ENCODE measurements at places on chromosomes 11 and 22.
A peak's percentile ranks its signal among the peaks of the same experiment; 100 is the strongest.

DNA sequence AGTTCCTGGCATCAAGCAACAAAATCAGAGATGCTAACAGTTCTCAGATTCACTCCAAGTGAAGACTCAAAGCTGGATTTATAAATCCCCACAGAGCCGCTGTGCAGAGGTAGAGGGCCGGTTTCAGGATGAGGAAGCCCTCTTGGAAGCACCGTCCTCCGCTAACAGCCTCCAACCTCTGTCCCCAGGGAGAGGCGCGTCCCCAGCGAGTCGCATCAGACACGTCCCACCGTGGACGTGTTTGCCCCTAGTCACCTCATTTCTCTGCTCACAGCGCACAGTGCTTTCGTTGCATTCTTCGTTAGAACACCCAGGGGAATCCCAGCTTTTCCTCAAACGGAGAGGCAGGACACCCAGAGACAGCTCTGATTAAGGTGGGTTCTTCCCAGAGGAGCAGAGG is 642.9 kb downstream of the BRD1 start:
- no peak for DNase-seq

GRCh38 chr11:86486261-86487030 is 111.8 kb downstream of the CCDC81 start:
- peak; percentile 54 for DNase-seq

DNA sequence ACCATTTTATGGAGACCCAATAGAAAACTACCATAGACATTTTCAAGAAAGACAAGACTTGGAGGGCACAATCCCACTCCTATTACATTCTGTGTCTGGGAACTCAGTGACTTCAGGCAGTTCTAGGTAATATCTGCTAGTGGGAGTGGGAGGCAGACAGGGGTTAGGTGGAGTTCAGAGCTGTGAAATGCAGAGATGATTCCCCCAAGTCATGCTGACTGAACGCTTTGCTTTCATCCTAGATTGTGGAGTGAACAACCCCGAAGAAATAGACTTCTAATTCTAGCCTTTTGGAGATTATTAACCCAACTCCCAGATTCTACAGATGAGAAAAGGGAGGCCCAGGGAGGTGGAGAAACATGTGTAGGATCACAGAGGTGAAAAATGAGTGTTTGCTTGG is 437.8 kb upstream of the CADM1 start:
- no peak for DNase-seq

GRCh38 chr11:45053736-45054446 is 92.5 kb upstream of the PRDM11 start:
- DNase-seq, result no peak

- no peak for DNase-seq
These were observed 78.3 kb downstream of the MICAL2 start for GRCh38 chr11:12188548-12189317.

GRCh38 chr11:112723676-112724495 is 237.3 kb upstream of the NCAM1 start:
- DNase-seq, result no peak

GRCh38 chr11:130102301-130103249 is 32.9 kb downstream of the APLP2 start:
- no peak for DNase-seq

GRCh38 chr22:49450498-49450897 is 377.2 kb downstream of the BRD1 start:
- no peak for DNase-seq

DNA sequence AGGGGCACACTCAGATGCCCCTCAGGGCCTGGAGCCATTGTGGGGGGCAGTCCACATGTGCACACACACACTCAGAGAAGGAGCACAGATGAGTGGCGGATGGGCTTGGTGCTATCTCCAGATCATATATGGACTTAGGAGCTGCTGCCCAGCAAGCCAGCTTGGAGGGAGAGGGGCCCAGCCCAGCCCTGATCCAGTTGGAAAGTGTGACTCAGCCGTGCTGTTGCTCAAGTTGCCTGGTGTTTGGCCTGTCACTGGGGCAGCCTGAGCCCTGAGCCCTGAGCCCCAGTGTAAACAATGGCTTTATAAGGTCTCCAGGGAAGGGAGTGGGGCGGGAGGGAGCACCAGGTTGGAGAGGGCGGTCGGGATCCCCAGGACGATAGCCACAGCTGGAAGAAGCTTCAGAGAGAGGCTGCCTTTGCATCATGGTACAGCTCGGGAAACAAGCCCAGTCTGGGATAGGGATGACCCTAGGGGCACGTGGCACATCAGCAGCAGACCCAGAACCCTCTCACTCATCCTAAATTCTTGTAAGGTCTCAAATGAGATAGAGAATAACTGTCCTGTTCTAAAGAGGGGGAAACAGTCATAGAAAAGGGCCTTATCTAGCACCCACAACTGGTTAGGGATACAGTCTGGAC is 4.8 kb downstream of the SELENOM start:
- DNase-seq, result no peak

- no peak for DNase-seq
These were observed 176.2 kb downstream of the BUD13 start for GRCh38 chr11:116596346-116597260.

- peak; percentile 89 for DNase-seq
These were observed 19.3 kb downstream of the SCARF2 start for GRCh38 chr22:20418211-20418788.

DNA sequence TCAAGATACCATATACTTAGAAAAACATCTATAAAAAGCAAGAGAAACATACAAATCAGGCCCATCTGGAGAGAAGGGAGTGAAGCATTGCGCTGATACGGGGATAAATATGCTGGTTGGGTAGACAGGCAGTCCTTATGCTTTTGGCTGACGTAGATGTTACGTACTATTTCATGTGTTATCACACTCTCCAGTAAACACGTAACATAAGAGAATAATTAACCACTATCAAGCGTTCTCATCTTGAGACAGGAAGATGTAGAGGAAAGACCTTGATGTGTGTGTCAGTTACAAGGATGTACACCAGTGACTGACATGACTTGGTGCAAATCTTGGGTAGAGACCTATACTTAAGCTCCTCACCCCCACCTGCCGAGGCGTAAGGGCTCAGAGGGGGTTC is 86.7 kb upstream of the PRODH start:
- no peak for DNase-seq

DNA sequence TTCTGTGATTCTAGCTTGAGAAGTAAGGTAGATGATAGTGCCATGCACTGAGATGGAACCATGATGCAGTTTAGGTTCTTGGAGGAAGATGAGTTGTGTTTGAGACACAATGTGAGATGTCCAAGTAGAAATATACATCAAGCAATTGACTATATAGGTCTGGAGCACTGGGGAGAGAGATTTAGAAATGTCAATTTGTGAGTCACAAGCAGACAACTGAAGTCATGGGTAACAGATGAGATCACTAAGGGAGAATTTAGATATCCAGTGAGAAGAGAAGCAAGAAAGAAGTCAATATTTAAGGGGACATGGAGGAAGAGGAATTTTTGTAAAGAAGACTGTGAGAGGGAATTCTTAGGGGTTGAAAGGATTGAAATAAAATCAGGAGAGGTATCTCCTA is 65.1 kb upstream of the RRAS2 start:
- DNase-seq, result no peak

GRCh38 chr11:31798057-31798553 is 13.0 kb downstream of the PAX6 start:
- no peak for DNase-seq

- no peak for DNase-seq
These were observed 21.0 kb upstream of the RAB30 start for GRCh38 chr11:83092488-83093384.

DNA sequence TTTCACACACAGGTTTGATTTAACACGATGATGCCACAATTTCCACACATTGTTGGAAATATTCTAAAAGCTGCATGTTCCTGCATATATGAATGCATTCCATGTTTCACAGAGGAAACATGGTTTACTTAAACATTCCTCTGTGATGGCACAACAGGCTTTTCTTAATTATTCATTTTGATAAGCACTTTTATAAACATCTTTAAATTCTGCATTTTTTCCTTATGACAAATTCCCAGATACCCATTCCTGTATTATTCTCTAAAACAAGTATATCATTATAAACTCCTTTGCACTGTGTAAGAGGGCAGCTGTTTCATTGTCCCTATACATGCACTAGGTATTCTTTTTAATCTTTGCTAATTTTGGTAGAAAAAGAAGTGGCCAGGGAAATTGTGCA is 532.3 kb downstream of the SOX6 start:
- DNase-seq, result no peak

- DNase-seq, result no peak
These were observed 19.9 kb downstream of the MMP10 start for GRCh38 chr11:102760344-102761035.

- no peak for DNase-seq
These were observed 149.6 kb upstream of the OPCML start for GRCh38 chr11:133681901-133682300.

DNA sequence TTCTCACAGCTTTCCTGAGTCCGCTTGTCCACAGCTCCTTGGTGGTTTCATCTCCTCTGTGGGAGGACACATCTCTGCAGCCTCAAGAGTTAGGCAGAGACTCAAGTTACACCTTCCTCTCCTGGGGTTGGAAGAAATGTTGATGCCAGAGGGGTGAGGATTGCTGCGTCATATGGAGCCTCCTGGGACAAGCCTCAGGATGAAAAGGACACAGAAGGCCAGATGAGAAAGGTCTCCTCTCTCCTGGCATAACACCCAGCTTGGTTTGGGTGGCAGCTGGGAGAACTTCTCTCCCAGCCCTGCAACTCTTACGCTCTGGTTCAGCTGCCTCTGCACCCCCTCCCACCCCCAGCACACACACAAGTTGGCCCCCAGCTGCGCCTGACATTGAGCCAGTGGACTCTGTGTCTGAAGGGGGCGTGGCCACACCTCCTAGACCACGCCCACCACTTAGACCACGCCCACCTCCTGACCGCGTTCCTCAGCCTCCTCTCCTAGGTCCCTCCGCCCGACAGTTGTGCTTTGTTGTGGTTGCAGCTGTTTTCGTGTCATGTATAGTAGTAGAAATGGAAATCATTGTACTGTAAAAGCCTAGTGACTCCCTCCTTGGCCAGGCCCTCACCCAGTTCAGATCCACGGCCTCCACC is 11.7 kb downstream of the RASD2 start:
- peak; percentile 90 for DNase-seq

GRCh38 chr11:11025087-11025486 is 167.2 kb upstream of the ZBED5 start:
- DNase-seq, result no peak

GRCh38 chr11:34250732-34251588 is 106.8 kb downstream of the ABTB2 start:
- peak; percentile 78 for DNase-seq

GRCh38 chr11:32305460-32305859 is 129.9 kb downstream of the WT1 start:
- DNase-seq, result no peak

DNA sequence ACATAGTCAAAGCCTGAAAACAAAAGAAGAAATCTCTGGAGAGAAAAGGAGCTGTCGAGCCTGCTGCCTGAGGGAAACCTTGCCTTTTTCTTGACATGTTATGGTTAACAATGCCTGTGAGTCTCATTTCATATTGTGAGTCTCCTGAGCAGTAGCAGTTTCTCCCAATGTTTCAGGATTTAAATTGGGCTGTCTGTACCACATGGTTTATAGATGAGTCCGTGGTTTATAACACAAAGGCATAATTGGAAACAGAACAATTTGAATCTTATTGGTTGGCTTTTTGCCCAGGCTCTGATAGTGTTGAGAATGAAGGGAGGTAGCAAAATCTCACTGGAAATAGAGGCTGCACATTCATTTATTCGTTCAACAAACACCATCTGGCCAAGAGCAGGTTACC is 540.9 kb downstream of the RAB38 start:
- no peak for DNase-seq

DNA sequence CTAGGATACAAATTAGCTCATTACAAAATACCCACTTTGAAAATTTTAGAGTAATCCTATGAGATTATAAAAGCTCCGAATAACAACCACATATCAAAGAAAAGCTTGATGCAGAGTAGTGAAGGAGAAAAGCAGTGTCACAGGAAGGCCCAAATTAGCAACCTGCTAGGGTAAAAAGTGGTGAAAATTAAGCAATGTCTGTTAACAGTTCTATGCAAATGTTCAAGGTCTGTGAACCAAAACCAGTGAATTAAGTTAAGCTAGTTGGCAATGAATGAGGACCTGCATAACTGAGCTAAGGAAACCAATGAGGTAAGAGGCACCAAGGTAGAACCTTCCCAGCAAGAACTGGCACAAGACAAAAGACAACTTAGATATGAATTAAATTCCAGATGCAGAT is 29.6 kb downstream of the PRDM10 start:
- DNase-seq, result no peak

DNA sequence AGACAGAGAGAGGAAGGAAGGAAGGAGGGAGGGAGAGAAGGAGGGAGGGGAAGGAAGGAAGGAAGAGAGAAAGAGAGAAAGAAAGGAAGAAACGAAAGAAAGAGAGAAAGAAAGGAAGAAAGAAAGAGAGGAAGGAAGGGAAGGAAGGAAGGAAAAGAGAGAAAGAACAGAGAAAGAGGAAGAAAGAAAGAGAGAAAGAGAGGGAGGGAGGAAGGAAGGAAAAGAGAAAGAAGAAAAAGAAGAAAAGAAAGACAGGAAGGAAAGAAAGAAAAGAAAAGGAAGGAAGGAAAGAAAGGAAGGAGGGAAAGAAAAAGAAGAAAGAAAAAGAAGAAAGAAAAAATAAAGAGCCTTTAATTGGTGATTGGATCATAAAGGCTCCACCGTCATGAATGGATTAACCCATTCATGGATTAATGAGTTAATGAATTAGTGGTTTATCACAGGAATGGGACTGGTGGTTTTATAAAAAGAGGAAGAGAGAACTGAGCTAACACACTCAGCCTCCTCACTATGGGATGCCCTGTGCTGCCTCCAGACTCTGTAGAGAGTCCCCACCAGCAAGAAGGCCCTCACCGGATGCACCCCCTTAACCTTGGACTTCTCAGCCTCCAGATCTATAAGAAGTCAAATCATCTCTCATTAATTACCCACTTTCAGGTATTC is 9.0 kb upstream of the PLAAT2 start:
- no peak for DNase-seq

DNA sequence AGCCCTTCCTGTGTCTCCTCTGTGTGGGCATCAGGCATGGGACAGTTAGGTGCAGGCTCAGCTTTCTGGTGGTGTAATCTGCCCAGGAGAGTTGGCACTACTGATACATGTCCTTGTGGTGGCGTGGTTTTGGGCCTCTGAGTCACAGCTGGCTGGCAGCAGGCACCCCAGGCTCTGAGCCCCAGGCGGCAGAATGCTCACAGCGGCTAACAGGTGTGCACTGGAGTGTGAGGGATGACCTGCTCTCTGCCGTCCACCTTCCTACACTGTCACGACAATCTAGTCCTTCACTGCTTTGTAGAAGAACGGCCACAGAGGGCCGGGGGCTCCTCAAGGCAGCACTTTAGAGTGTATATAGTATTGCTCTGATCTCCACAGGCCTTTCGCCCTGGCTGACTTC is 100.3 kb upstream of the PITPNB start:
- DNase-seq, result no peak
